ENCODE measurements at places on chromosomes 13 and 19.

- no peak for DNase-seq
These were observed 17.0 kb downstream of the ALOX5AP start for GRCh38 chr13:30752201-30752797.

GRCh38 chr13:43629691-43630480, 156.9 kb downstream of the ENOX1 start:
- no peak for DNase-seq

GRCh38 chr13:27091451-27091850, 80.2 kb downstream of the USP12 start:
- DNase-seq, result no peak

- DNase-seq, result peak; percentile 24
These were observed 29.0 kb downstream of the GPX4 start for GRCh38 chr19:1132552-1133383.

GRCh38 chr13:32232263-32232662, 82.9 kb downstream of the ZAR1L start:
- DNase-seq, result no peak

GRCh38 chr19:911197-912033, 1.6 kb downstream of the R3HDM4 start:
- DNase-seq, result no peak

DNA sequence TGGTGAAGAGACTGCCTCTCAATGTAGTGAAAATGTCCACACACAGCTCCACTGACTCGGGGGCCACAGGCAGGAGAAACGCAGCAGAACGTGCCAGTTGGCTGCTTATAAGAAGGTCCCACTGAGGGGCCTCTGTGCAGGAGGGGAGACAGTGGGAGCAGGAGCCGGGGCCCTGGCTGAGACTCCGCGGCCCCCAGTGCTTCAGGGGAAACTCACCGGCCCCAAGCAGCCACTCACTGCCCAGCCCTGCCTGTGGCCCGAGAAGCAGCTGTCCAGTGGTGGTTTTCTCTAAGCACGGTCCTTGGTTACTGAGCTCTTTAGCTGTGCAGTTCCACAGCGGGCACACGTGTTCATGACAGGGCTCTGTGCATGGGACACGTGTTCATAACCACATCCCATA, 91.9 kb upstream of the MCF2L start:
- no peak for DNase-seq

GRCh38 chr13:91085127-91085526, 262.4 kb upstream of the MIR17HG start:
- no peak for DNase-seq

GRCh38 chr19:16185768-16186123, 536 bp downstream of the FAM32A start:
- peak; percentile 38 for DNase-seq

DNA sequence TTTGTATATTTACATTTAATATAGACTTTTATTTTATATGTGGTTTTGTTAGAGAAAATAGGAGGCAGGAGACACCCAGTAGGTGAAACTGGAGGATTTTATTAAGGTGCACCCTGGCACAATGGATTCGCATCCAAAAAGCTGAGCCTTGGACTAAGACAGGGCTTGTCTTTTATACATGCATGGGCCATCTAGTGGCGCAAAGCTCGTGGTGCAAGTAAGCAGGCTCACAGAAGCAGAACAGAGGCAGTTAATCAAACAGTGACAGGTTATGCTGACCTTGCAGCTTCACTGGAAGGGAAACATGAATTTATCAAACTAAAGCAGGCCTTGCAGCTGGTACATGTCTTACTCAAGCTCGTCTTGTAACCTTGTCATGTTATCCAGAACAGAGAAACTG, 58.8 kb upstream of the ZNF681 start:
- peak; percentile 17 for DNase-seq

DNA sequence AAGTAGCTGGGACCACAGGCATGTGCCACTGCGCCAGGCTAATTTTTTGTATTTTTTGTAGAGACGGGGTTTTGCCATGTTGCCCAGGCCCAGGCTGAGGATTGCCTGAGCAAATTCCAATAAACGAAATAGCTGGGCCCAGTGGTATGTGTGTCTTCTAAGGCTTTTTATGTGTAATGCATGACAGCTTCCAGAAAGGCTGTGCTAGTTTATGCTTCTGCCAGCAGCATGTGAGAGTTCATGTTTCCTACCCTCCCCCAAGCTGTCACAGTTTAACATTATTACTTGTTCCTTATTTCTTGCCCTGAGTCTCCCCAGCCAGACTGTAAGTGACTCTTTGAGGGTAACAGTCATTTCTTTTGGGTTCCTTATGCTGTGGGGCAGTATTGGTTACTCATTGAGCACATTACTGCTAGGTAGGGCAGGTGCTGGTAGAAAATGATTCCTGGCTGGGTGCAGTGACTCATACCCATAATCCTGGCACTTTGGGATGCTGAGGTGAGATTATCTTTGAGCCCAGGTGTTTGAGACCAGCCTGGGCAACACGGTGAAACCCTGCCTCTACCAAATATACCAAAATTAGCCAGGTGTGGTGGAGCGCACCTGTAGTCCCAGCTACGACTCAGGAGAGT, 13.6 kb downstream of the GPATCH1 start:
- DNase-seq, result no peak

- no peak for DNase-seq
These were observed 91.0 kb downstream of the KLF12 start for GRCh38 chr13:74043237-74043636.

DNA sequence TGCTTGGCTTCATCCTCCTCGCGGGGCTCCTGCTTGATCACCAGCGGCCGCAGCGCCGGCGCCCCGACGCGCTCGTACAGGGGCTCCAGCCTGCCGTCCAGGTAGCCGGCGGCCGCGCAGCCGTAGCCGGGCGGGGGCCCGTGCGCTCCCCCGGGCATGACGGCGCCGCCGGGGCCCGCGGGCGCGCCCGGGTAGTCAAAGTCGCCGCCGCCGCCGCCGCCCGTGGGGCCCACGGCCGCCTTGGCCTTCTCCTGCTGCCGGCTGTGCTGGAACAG, 497 bp downstream of the CEBPA start:
- DNase-seq, result no peak

- no peak for DNase-seq
These were observed 366.2 kb downstream of the DNAJC15 start for GRCh38 chr13:43389573-43389972.

DNA sequence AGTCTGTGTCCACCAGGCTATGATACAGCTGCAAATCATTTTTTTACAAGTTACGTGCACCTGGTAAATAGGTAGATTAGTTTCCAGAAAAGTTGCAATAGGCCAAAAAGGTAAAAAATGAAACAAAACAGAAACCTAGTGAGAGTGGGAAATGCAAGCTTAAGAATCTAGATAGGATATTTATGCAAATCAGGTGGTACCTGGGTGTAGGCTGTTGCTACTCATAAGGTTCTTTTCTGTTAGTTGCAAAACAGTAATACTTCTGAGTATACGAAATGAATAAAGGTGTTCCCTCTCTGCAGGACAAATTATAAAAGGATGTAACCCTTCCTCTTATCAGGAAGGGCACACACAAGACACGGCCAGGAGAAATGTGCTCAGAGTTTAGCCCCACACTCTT, 97.9 kb downstream of the UGGT2 start:
- no peak for DNase-seq

- no peak for DNase-seq
These were observed 1152.9 kb downstream of the PCDH9 start for GRCh38 chr13:66077132-66077689.

- no peak for DNase-seq
These were observed 1140.4 kb downstream of the PCDH9 start for GRCh38 chr13:66089711-66090110.

GRCh38 chr19:35054626-35055025, 13.1 kb downstream of the HPN start:
- no peak for DNase-seq

DNA sequence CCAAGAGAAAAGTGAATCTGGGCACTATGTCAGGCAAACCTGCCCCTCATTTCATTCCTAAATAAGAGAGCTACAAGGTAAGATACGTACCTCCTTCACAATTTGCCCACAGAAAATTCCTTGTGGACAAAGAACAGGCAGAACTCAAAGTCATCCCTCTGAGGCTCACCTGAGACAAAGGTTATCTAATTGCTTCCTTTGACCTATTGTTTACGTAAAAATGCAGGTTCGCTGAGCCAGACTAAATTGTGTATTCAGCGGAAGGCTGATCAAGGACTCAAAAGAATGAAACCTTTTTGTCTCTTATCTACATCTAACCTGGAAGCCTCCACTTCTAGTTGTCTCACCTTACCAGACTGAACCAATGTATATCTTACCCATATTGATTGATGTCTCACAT, 213.3 kb downstream of the POSTN start:
- no peak for DNase-seq

DNA sequence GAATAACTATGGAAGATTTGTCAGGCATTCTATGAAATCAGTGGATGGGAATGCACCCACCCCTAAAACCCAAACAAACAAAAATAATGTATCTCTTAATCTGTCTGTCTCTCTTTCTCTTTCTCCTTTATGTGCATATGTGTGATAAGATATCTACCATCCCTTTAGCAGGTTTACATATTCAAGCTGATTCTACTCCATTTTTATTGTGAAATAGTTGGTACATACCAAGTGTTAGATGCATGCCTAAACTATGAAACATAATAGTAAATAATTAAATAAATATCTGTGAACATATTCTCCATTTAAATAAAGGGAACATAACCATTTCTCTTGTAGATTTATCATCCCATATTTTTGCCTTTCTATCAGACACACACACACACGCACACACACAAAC, 121.8 kb upstream of the PCDH9 start:
- no peak for DNase-seq

DNA sequence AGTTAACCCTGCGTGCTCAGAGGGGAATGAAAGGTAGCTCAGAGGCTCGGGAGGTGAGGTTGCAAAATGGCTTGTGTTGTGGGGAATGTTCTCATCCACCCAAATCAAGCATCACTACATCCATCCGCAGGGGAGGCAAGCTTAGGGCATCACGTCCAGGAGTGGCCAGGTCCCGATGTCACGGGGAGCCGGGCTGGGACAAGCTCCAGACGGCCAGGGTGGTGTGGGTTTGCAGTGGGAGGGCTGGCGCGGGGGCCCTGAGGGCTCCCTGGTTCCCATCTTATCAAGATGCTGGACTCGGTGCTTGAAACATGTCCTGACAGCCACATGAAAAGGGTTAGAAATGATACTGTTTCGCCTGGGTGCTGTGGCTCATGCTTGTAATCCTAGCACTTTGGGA, 25.8 kb downstream of the EPN1 start:
- DNase-seq, result no peak

DNA sequence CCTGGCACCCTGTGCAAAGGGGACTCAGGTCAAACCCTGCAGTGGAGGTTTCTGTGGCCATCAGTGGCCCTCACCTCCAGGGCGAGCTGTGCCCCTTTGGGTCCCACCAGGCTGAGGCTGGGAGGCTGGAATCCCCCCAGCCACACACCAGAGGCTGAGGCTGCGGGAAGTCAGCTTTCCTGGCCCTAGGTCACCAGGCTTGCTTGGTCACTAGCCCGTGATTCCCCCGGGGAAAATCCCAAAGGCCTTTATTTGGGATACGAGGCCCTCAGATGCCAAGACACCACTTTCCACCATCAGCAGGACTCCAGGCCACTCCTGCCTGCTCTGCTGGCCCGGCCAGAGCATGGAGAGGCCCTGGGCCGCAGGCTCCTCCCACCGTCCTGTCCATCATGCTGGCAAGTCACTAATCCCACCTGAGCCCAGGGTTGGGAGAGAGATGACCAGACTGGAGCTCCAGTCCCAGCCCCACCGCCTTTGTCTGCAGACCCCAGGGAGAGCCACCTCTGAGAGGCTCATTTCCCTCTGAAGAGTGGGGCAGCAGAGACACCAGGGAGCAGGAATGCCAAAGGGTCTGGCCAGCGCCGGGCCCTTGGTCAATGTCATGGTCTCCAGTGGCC, 4.7 kb downstream of the NKPD1 start:
- no peak for DNase-seq

GRCh38 chr13:21234526-21234925, 58.1 kb downstream of the MRPL57 start:
- no peak for DNase-seq

GRCh38 chr13:102815788-102816187, 16.9 kb downstream of the BIVM start:
- no peak for DNase-seq

DNA sequence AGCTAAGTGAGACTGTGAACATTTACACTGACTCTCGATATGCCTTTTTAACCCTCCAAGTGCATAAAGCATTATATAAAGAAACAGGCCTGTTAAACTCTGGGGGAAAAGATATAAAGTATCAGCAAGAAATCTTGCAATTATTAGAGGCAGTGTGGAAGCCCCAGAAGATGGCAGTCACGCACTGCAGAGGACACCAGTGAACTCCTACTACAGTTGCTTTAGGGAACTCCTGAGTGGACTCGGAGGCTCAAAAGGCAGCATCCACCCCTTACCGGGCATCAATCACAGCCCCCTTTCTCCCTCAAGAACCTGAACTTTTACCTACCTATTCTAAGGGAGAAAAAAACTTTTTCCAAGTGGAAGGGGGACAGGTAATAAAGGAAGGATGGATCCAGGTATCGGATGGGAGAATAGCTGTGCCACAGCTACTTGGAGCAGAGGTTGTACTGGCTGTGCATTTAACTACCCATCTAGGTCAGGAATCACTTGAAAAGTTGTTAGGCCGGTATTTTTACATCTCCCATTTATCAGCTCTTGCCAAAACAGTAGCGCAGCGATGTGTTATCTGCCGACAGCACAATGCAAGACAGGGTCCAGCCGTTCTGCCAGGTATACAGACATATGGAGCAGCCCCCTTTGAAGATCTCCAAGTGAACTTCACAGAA, 80.1 kb downstream of the ZNF486 start:
- DNase-seq, result peak; percentile 28

GRCh38 chr13:93226065-93226622, 463 bp upstream of the GPC6 start:
- no peak for DNase-seq

DNA sequence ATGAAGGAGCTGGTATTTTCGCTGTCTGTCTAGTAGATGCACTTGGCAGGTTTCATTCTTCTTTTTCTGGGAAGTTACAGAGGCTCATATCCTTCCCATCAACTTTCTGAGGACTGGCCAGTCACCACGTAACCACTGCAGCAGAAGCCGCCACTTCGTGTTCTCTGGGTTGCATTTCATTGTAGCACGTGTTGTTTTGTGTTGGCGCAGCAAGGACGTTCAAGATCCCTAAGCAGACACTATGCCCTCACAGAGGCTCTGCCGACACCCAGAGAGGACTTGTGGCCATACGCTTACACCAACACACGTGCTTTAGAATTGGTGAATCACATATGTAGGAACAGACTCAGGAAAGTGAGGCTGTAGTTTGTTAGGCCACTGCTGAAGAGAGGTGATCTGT, 42.2 kb upstream of the TEX29 start:
- DNase-seq, result no peak

GRCh38 chr19:482186-483041, 13.9 kb upstream of the MADCAM1 start:
- no peak for DNase-seq

GRCh38 chr13:83297586-83298290, 584.5 kb downstream of the SLITRK1 start:
- DNase-seq, result no peak
